ENCODE measurements at places on chromosomes 6 and 20.

GRCh38 chr6:113960795-113961194 lies 10.2 kb downstream of the HDAC2 start:
- no peak for DNase-seq

DNA sequence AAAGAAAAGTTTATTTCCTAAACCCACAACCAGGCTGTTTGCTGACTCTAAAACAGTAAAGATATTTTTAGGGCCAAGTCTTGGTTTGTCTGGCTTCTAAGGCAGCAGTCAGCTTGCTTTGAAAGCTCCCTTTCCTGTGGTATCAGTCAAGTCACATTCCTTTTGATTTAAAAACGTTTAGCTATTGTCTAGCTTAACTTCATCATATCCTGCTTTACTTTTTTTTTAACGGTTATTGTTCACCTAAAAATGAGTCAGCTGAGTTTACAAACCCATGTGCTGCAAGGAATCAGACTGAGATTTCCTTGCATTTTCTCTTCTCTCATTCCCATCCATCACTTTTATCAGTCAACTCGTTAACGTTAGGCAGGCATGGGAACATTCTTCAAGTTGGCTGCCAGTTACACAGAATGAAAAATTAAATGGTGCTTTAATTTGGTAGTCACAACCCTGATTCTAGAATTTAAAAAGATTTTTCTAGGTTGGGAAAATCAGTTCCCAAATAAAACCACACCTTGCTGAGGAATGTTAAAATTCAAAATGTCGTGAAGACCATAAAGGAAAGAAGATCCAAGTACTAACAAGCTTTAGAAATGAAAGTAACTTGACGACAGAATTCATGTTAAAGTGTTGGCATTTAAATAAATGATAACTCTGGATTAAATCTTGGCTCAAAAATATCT lies 45.9 kb downstream of the ELOVL5 start:
- DNase-seq, result no peak

DNA sequence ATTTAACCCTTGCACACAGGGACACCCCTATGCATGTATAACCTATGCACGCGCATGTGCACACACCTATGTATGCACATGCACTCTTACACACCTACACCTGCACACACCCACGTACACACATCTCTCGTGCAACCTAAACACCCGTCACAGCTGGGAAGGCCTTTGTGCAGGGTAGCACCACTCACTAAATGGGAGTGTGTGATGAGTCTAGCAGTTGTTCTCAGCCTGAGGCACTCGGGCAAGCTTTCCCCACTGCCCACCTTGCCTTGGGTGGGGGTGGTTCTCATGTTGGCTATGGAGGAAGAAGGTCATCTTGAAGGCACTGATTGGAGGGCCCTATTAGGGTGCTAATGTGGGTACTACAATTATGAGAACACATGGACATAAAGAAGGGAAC lies 85.8 kb downstream of the DLL1 start:
- DNase-seq, result no peak

- no peak for DNase-seq
These were observed 206.4 kb upstream of the HDDC2 start for GRCh38 chr6:125507987-125508655.

GRCh38 chr20:31717478-31718201 lies 5.0 kb downstream of the BCL2L1 start:
- no peak for DNase-seq

DNA sequence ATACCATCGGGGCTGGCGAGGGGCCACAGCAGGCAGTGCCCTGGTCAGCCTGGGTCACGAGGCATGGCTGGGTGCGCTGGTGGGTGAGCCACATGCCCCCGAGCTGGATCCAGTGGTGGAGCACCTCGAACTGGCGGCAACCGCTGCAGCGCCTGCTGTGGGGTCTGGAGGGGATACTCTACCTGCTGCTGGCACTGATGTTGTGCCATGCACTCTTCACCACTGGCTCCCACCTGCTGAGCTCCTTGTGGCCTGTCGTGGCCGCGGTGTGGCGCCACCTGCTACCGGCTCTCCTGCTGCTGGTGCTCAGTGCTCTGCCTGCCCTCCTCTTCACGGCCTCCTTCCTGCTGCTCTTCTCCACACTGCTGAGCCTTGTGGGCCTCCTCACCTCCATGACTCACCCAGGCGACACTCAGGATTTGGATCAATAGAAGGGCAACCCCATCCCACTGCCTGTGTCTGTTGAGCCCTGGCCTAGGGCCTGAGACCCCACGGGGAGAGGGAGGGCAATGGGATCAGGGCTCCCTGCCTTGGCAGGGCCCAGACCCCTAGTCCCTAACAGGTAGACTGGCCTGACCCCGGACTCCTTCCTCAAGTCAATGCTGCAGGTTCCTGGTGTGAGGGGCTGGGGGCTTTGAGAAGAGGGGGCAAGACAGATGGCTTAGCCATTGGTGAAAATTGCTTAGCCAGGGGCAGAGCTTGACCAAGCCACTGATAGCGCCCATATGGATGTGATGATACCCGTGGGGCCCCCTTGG lies 598 bp downstream of the TMEM239 start:
- no peak for DNase-seq

DNA sequence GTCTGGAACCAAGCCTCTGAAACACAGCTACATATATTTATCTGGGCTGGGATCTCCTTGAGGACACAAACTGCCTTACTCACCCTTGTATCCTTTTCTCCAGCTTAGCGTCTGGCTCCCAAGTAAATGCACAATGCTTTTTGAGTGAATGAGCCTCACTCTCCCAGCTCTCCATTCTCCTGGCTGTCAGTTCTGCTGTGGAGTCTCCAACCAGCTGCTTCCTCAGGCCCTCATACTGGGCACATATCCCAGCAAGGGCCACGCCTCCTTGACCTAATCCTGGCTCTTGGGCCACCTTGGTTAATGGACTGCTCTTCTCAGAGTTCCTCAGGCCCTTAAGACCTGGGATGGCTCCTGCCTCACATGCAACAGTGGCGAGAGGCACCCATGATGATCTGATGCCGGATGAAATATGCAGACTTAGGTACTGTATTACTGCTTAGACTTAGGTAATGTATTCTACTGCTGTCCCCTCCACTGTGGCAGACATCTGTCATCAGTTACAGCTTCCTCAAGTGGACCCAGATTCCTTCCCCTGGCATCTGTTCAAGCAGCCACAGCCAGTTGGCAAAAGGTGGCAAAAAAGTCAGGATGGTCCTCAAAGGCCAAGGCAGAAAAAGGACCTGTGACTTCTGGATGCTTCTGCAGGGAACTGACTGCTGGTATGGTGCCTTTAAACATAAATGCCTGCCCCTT lies 16.5 kb downstream of the SNHG17 start:
- no peak for DNase-seq

- no peak for DNase-seq
These were observed 1.5 kb downstream of the RAMACL start for GRCh38 chr6:166584853-166585429.

GRCh38 chr6:44500074-44500473 lies 112.6 kb downstream of the CDC5L start:
- DNase-seq, result no peak

DNA sequence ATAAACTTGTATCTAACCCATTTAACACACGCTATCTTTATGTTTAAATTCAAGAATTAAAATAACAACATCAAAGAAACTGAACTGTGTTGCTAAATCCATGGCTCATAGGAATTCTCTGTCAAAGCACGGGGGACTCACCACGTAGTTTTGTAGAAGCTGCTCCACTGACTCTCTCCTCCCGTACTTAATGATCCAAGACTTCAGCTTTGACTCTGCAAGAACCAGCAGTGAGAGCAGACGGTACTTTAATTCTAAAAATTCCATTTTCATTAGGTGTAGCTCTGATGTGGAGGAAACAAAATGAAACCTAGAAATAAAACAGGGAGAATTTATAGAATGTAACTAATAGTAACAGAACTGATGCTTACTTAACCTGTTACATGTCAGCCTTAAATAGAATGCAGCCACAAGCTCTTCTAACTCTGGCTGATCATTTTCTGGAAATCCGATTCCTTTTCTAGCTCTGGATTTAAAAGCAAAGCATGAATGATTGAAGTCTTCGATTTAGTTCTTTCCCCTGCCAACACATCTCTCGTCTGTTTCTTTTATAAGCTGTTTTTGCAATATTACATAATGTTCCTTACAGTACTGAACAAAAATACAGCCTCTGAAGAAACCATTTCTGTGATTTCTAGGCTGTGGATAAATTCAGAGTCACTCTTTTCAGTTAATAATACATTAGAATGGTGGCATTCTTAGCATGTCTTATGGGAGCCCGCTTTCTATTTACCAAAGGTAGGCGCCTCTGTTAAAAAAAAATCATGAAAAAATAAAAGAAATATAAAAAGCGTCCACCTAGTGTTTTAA lies 165.5 kb downstream of the SYNE1 start:
- DNase-seq, result no peak

- no peak for DNase-seq
These were observed 9.1 kb downstream of the PI16 start for GRCh38 chr6:36963451-36964290.

DNA sequence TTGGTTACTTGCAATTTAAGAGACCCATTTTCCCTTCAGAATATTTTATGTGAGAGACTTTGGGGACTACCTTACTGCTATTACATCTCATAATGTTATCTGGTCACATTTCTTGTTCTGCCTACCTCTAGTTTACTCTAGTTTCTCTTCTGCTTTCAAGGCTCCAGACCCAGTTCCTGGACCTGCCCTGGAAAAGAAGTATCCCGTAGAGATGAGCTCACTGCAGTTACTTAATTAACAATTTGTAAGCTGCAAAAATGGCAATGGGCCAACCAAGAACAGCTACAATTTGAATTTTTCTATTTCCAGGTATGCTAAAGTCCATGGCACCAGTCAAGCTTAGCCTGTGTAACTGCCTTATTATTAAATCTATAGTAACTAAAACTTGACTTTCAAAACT lies 25.0 kb downstream of the TAB2 start:
- no peak for DNase-seq

DNA sequence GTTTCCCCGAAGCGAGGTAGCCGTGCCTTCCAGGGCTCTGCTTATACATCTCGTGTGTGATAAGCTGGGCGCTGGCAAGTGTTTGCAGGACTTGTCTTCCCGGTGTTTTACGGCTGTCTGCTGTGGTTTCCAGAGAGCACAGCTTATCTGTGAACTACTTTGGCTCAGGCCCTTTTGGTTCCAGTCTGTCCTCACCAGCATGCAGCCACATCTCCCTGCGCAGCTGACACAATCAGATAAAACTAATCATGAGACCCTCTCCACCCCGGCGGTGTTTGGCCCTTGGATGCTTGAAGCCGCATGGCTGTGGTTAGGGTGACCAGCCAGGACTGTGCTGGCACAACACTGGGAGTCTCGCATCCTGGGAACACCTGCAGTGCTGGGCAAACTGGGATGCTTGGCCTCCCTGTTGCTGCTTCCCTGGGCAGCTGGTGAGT lies 241.8 kb upstream of the FOXQ1 start:
- DNase-seq, result no peak

DNA sequence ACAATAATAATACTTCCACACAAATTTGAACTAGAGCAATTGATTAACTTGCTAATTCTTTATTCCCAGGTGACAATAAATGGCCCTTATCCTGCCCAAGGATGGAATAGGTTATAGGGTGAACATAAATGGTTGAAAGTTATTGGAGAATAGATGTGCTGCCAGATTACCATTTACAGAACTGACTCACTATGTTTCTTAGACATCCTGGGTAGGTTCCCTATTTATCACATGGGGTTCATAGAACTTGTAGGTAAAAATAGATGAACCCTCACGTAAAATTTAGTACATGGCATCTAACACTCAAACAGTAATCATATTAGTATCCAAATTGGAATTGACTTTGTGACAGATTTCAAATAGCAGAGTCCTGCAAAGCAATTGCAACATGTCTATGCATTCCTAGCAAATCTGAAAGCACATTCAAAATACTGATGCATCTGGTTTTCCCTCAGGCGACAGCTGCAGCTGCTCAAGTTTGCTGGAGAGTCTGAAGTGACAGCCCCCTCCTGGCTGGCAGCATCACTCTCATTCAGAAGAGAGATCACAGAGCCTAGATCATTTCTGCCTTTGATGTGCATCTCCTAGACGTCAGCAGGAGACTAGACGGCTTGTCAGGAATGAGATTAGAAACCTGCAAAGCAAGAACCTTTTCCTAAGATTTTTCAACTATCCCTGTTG lies 80.2 kb upstream of the RNF217 start:
- DNase-seq, result no peak

DNA sequence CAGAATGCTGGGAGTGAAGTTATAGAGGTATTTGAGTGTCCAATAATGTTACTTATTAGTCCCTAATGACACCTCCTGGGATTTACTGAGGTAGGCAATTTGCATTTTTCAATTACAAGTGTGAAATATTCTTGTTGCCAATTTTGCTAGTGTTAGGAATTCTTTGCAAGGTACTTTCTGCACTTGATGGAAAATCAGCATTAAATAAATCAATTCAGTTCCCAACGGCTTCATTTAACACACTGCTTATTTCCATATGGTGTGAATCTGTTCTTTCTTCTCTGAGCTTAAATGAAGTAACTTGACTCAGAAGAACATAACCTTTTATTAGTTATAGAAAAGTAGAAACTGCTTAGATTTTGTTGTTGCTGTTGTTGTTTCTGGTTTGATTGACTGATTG lies 21.2 kb downstream of the CCN2 start:
- no peak for DNase-seq

- no peak for DNase-seq
These were observed 66.9 kb upstream of the CDH4 start for GRCh38 chr20:61185181-61185580.

GRCh38 chr6:87663434-87663833 lies 38.6 kb downstream of the AKIRIN2 start:
- no peak for DNase-seq

DNA sequence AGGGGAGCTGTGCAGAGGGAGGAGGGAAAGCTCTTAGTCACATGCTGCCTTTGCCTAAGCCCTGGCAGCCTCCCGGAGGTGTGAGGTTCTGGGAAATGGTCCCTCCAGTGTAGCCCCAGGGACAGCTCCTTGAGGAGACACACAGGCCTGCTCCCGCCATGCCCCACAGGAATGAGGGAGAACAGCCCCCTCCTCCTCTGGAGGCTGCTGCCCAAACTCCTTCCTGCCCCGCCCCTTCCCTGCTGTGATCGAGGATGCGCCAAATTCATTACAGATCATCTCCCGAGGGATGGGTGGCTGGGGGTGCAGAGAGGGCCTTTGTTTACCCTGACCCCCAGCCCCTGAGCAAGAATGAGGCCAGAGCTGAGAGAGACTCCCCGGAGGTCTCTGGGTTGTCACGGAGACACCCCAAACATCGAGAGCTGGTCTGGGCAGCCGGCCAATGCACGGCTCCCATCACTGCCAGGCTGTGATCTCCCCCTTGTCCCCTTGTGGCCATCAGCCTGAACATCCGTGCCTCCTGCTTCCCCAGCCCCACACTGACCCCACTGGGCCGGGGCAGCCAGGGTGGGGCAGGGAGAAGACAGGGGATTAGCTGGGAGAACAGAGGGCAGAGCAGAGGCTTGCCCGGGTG lies 8.4 kb downstream of the CYP21A2 start:
- DNase-seq, result no peak

DNA sequence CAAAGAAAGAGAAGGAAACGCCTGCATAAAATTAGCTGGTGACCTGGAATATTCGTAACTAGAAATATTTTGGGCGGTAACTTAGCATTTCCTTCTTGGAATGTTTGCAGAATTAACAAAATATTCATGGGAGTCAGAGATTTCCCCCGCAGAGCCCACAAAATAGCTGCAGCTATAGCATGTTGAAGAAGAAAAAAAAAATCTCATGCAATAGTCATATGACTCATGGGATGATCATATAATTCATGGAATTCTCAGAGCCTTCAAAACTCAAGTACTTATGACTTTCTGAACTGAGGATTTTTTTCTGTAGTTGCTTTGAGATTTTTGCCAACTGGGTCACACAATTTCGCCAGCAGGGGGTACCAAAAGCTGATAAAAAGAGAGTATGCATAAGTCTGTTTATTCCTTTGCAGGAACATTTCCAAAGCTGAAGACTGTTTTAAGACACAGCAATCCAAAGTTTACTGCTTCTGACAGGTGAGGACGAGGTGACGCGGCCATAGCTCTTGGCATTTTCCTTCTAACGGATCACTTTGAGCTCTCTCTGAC lies 586.0 kb upstream of the CHD6 start:
- peak; percentile 14 for DNase-seq

Data from T47D (cell line).